ENCODE measurements at places on chromosomes 3 and 15. TPM values are rescaled to one million over a fixed set of nuclear protein-coding genes. Genes with fewer than 3 reads are reported as not detected.

DNA sequence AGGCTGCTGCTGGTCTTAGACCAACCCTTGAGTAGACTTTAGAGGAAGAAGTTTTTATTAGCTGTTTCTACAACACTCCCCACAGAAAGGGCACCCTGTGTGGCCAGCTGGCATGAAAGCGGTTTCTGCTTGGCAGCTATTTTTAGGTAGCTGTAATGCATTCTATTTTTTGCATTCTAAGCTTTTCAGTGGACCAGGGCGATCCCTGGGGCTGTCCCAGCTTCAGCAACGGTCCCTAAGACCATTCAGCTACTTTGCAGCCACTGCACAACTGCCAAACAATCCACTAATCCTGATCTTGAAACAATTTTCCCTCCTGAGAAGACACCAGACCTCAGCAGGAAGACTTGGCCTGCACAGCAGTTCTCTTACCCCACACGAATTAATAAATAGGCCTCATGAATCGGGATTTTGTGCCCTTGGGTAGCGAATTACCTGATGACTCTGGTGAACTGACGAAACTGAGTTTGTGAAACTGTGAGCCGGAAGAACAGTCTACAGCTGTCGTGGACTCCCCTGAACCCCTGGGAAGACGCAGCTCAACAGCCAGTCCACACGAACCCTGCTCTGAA, 14.6 kb upstream of the TFRC start:
- H3K36me3 ChIP-seq: no peaks in the 10 kb centered on the region
- H3K27ac ChIP-seq: no peak overlapping the region
- DNase-seq: no peak
- no peaks in the 10 kb centered on the region for H3K27me3 ChIP-seq
- no peak overlapping the region for H3K4me3 ChIP-seq

CCR4 gene
- 117 TPM for total RNA-seq

- DNase-seq: no peak
- no peaks in the 10 kb centered on the region for H3K36me3 ChIP-seq
- peak overlapping the region; percentile 41 for H3K27ac ChIP-seq
- H3K4me3 ChIP-seq: no peak overlapping the region
Observed at GRCh38 chr15:85745525-85746150, 49.1 kb downstream of the KLHL25 start.

SGO1 gene
- 1.0 TPM for total RNA-seq

FSIP1 gene
- 0.67 TPM for total RNA-seq

GRCh38 chr3:154184582-154184981, 63.4 kb downstream of the ARHGEF26 start:
- H3K27ac ChIP-seq: no peak overlapping the region
- peaks cover 32% of the 10 kb centered on the region for H3K27me3 ChIP-seq
- no peak for DNase-seq
- peaks cover 6% of the 10 kb centered on the region for H3K4me1 ChIP-seq

ACOX2 gene
- not detected for total RNA-seq

ALDH1A2 gene
- not detected for total RNA-seq

GRCh38 chr3:68819361-68819760, 113.0 kb downstream of the TAFA4 start:
- no peak overlapping the region for H3K4me3 ChIP-seq
- H3K4me1 ChIP-seq: no peaks in the 10 kb centered on the region
- no peaks in the 10 kb centered on the region for H3K36me3 ChIP-seq
- no peak overlapping the region for H3K27ac ChIP-seq

Measured in T-helper 17 cell (primary cell).